CD4-positive, alpha-beta T cell treated with Interleukin-21 for 1 hour (primary cell): ENCODE measurements at places on chromosomes 2 and 18.

- DNase-seq, result no peak
These were observed 5.4 kb downstream of the CRYGD start for GRCh38 chr2:208118918-208119317.

DNA sequence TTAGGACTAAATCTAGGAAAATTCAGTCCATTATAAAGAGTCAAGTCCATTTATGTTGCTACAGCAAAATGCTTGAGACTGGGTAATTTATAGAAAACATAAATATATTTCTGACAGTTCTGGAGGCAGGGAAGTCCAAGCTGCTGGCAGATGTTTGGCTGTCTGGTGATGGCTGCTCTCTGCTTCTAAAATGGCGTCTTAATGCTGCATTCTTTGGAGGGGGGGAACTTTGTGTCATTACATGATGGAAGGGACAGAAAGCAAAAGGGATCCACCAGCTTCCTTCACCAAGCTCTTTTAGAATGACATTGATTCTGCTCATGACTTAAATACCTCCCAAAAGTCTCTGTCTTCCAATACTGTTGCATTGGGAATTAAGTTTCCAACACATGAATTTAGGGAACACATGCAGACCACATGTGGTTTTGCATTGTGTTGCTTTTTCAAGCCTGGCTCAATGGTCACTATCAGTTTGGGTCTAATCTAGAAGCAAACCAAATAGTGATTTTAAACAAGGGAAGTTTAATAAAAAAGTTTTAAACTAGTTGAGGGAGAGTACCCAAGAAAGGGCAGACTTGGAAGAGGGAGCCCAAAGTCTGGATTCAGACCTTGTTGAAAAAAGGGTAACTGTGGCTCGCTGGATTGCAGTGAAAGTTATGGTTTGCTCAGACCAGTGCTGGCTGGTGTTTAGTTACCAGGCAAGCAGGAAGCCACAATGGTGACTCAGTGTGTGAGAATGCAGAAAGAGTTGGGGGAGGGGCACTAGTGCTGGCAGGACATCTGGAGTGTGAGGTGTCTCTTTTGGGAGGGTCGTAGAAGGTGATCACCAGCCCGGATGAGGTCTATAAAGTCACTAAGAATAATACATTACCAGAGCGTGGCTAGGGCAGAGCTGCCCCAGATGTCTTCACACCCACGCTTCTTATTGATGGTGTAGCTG, 30.8 kb downstream of the C18orf54 start:
- DNase-seq, result no peak

GRCh38 chr2:67997528-67997900, 65.3 kb downstream of the C1D start:
- no peak for DNase-seq

DNA sequence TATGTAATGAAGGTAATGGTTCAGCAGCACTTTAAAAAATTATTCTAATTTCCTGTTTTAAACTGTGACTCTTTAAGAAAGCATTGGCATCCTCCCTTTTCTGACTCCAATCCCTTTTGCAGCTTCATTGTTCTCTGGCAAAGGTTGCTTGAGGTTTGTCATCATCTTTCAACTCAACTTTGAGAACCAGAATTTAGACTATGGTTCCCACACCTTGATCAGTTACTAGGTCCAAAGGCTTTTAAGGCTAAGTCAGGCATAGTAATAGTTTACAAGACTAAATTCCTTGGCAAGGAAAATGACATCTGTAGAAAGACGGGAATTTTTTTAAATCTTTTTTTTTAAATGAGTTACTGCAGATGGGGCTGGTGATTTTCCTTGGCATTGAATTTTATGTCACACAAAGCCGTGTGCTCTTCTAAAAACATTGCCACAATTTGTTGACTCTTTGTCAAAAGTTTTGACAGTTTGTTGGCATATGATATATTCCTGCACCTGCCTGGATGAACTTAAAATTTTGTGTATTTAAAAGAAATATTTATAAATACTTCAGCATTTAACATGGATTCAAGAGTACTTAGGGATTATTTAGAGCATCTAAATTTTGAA, 451.0 kb downstream of the MEIS1 start:
- no peak for DNase-seq
